ENCODE measurements at places on chromosomes 7 and 10. TPM values are rescaled to one million over a fixed set of nuclear protein-coding genes. Genes with fewer than 3 reads are reported as not detected.
A peak's percentile ranks its signal among the peaks of the same experiment; 100 is the strongest.

SFTPA1 gene
- total RNA-seq, result not detected

RALA gene
- total RNA-seq, result 181 TPM

LEP gene
- not detected for total RNA-seq

TRIM50 gene
- not detected for total RNA-seq

CRTAC1 gene
- 0.72 TPM for total RNA-seq

ITGA8 gene
- total RNA-seq, result 0.12 TPM

MALRD1 gene
- total RNA-seq, result not detected

PNLIPRP2 gene
- total RNA-seq, result not detected

GPR85 gene
- total RNA-seq, result 0.64 TPM

TIMM23 gene
- total RNA-seq, result 78.1 TPM

CALHM1 gene
- not detected for total RNA-seq

PRKCQ gene
- total RNA-seq, result 0.55 TPM

ENTPD1 gene
- 23.0 TPM for total RNA-seq

AOC1 gene
- not detected for total RNA-seq

DNA sequence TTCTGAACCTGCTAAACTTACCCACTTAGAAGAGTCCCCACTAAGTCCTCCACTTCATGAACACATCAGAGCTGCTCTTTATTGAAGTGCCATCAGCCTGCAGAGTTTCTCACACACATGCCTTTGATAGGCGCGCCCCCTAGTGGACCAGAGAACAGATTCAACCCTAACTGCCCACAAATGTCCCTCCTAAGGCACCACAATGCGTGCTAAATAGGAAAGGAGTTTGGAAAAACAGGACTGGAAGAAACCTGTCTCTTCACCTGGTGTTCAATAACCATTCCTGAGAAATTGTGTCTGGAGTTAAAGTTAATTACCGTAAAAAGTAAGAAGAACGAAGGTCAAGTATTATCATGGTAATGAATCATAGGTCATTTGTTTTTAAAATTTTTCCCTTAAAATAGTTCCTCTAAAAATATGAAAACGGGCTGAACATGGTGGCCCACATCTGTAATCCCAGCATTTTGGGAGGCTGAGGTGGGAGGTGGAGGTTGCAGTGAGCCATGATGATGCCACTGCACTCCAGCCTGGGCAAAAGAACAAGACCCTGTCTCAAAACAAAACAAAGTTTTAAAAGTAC, 249.7 kb downstream of the ELMO1 start:
- no peaks in the 10 kb centered on the region for H3K36me3 ChIP-seq
- peaks cover 3% of the 10 kb centered on the region for H3K4me1 ChIP-seq
- no peak overlapping the region for H3K4me3 ChIP-seq
- no peak overlapping the region for H3K27ac ChIP-seq
- no peaks in the 10 kb centered on the region for H3K27me3 ChIP-seq

GRCh38 chr7:138768241-138768640, 29.6 kb upstream of the TMEM213 start:
- no peak for DNase-seq
- H3K27ac ChIP-seq, result no peak overlapping the region
- H3K27me3 ChIP-seq, result no peaks in the 10 kb centered on the region
- H3K36me3 ChIP-seq, result no peaks in the 10 kb centered on the region
- H3K4me1 ChIP-seq, result peaks cover 5% of the 10 kb centered on the region

GRCh38 chr10:124975977-124976514, 34.1 kb downstream of the ZRANB1 start:
- peaks cover 16% of the 10 kb centered on the region for H3K4me1 ChIP-seq
- DNase-seq, result peak; percentile 64
- H3K36me3 ChIP-seq, result peaks cover 4% of the 10 kb centered on the region
- peak overlapping the region; percentile 56 for H3K27ac ChIP-seq
- no peak overlapping the region for H3K4me3 ChIP-seq

- H3K27me3 ChIP-seq, result no peaks in the 10 kb centered on the region
- no peaks in the 10 kb centered on the region for H3K36me3 ChIP-seq
- no peaks in the 10 kb centered on the region for H3K4me1 ChIP-seq
- H3K27ac ChIP-seq, result no peak overlapping the region
These were observed 15.9 kb downstream of the HYCC1 start for GRCh38 chr7:22997871-22998518.

DNA sequence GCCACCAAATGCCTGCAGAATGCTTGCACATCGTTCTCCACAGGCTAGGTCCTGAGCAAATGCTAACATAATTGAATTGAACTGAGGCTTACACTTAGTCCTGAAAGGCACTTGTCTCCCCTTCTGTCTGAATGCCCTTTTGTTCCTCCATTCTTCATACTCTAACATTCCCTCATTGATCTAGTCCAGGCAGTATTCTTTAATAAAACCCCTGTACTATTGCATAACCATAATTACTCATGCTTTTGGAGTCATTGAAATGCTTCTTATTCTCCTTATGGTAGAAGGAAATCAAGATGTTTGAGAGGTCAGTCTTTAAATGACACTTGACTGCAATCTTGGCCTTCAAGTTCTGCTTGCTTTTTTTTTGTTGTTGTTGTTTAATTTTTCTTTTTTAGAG, 7.1 kb downstream of the PI4K2A start:
- peaks cover 17% of the 10 kb centered on the region for H3K4me1 ChIP-seq
- no peak for DNase-seq
- H3K36me3 ChIP-seq, result peaks cover 9% of the 10 kb centered on the region
- H3K4me3 ChIP-seq, result no peak overlapping the region

DNA sequence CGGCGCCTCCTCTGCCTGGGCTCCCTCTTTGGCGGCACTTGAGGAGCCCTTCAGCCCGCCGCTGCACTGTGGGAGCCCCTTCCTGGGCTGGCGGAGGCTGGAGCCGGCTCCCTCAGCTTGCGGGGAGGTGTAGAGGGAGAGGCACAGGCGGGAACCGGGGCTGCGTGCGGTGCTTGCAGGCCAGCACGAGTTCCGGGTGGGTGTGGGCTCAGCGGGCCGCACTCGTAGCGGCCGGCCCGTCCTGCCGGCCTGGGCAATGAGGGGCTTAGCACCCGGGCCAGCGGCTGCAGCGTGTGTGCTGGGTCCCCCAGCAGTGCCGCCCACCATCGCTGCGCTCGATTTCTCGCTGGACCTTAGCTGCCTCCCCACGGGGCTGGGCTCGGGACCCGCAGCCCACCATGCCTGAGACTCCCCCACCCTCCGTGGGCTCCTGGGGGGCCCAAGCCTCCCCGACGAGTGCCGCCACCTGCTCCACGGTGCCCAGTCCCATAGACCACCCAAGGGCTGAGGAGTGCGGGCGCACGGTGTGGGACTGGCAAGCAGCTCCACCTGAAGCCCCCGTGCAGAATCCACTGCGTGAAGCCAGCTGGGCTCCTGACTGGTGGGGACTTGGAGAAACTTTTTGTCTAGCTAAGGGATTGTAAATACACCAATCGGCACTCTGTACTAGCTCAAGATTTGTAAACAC, 73.8 kb upstream of the KMT2E start:
- no peaks in the 10 kb centered on the region for H3K27me3 ChIP-seq
- H3K27ac ChIP-seq, result no peak overlapping the region

- H3K27me3 ChIP-seq, result no peaks in the 10 kb centered on the region
- peak; percentile 48 for DNase-seq
- H3K36me3 ChIP-seq, result no peaks in the 10 kb centered on the region
- peaks cover 19% of the 10 kb centered on the region for H3K4me1 ChIP-seq
These were observed 14.2 kb downstream of the SNX8 start for GRCh38 chr7:2299870-2300512.

- no peak overlapping the region for H3K4me3 ChIP-seq
- H3K27me3 ChIP-seq, result no peaks in the 10 kb centered on the region
- H3K4me1 ChIP-seq, result peaks cover 18% of the 10 kb centered on the region
- no peak overlapping the region for H3K27ac ChIP-seq
These were observed 70.8 kb downstream of the TCF7L2 start for GRCh38 chr10:113020838-113021237.

- DNase-seq, result no peak
- H3K4me3 ChIP-seq, result no peak overlapping the region
- H3K4me1 ChIP-seq, result no peaks in the 10 kb centered on the region
- no peaks in the 10 kb centered on the region for H3K36me3 ChIP-seq
- no peak overlapping the region for H3K27ac ChIP-seq
These were observed 719.6 kb upstream of the GRM3 start for GRCh38 chr7:85924062-85924461.

DNA sequence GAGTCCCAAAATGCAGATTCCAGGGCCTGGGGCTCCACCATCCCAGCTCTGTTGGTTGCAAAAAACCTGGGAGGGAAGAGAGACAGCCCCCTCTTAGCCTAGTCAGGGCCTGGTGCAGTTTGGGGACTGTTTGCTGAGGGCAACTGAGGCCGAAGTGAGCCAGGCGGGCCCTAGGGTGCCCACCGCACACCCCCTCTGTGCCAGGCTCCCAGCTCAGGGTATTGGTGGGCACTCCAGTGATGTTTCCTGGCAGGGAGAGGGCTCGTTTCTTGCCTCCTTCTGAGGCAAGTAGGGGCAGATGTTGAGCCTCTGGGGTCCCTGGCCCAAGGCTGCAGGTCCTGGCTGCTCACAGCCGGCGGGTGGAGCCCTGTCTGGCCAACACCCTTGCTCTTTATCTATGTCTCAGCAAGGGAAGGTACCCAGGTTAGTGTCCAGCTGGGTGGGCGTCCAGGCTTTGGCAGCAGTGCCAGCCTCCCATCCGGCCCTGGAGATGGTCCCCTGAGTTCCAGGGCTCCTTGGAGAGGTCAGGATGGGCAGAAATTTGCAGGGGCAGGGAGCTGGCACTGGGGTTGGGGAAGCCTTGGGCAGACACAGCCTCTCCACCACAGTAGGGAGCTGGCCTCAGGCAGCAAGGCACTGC, 37.8 kb downstream of the KCTD7 start:
- no peak overlapping the region for H3K4me3 ChIP-seq
- no peaks in the 10 kb centered on the region for H3K27me3 ChIP-seq
- H3K27ac ChIP-seq, result no peak overlapping the region
- no peaks in the 10 kb centered on the region for H3K4me1 ChIP-seq
- H3K36me3 ChIP-seq, result no peaks in the 10 kb centered on the region

DNA sequence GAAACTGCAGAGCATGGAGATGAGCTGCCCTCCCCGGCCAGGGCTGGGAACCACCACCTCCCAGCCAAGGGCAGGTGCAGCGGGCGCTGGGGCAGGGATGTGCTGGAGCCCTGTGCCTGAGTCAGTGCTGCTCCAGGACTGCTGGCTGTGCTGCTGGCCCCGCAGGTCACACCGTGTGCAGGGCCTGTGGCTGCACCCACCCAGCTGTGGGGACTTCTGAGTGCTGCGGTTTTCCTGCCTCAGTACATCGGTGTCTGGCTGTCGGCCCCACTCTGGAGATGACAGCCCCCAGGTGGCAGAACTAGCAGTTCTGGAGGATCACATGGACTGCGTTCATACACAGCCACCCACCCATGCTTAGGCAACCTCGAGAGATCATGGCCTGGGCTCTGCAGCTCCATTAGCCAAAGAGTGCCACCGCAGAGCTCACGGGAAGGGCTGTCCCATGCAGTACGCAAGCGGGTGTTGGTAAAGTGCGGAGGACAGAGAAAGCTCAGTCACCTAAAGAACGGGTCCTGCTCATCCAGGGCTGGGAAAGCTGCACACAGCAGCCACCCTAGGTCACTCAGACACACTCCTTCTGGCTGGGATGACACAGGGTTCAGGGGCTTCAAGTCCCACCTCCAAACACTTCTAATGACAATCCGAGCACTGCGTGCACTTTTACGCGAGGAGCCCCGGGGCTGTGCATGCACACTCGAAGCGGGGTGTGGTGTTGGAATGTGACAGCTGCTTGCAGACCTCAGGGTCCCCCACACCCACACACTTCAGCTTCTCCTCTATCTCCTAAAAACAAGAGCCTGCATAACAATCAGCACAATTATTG, 198.1 kb upstream of the PPP2R2D start:
- H3K27me3 ChIP-seq, result no peaks in the 10 kb centered on the region
- H3K4me1 ChIP-seq, result no peaks in the 10 kb centered on the region
- H3K36me3 ChIP-seq, result no peaks in the 10 kb centered on the region
- H3K27ac ChIP-seq, result no peak overlapping the region

GRCh38 chr7:116592445-116592844, 67.6 kb downstream of the CAV1 start:
- peak overlapping the region; percentile 57 for H3K27ac ChIP-seq
- no peaks in the 10 kb centered on the region for H3K27me3 ChIP-seq
- peak overlapping the region; percentile 18 for H3K4me3 ChIP-seq
- H3K4me1 ChIP-seq, result peaks cover 42% of the 10 kb centered on the region

DNA sequence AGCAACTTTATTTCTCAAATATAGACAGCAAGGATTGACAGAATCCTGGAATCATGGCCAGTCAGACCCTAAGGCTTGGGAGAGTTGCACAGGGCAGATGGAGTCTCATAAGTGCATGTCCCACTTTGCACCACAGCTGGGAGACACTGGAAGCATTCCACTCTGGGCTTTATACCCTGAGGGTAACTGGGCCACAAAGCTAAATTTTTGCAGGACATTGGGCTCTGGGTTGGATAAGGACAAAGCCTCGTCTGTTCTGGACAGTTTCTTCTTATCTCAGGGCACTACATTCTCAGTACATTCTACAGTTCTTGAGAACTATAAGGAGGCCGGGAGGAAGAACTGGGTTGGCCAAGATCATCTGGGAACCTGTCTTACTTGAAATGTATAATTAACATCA, 158.3 kb upstream of the IGFBP3 start:
- H3K27ac ChIP-seq, result no peak overlapping the region
- H3K4me1 ChIP-seq, result no peaks in the 10 kb centered on the region
- H3K36me3 ChIP-seq, result no peaks in the 10 kb centered on the region
- DNase-seq, result no peak

DNA sequence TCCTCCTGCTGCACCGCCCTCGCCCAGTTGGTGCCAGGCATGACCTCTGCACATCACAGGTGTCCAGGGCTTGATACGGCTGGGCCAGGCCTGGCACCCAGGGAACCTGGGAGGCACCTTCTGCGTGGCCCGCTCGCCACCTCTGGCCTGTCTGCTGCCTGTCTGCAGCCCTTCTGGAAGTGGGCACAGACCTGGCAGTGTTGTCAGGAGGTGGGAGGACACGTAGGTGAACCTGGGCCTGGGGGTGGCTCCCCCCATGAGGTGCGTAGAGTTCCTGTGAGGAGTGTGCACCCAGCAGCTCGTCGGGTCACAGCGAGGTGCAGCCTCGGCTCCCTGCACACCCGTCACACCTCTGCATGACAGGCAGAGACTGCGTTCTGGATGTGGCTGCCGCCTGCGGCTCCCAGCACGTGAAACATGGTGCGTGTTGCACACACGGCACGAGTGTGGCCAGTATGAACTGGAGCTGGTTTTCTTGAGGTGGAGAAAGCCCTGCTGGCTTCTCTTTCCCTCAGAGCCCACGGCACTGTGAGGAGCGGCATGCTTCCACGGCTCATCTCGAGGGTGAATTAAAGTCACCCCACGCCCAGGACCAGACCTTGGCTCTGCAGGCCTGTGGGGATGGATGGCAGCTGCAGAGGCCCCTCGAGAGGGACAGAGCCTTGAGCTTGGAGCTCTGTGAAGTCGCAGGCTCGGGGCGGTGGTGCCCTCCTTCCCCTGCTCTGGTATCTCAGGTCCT, 24.8 kb downstream of the INPP5A start:
- H3K4me3 ChIP-seq, result no peak overlapping the region
- no peak overlapping the region for H3K27ac ChIP-seq
- H3K4me1 ChIP-seq, result no peaks in the 10 kb centered on the region
- H3K36me3 ChIP-seq, result no peaks in the 10 kb centered on the region

- peaks cover 3% of the 10 kb centered on the region for H3K36me3 ChIP-seq
- no peak overlapping the region for H3K27ac ChIP-seq
- H3K4me1 ChIP-seq, result no peaks in the 10 kb centered on the region
- no peak for DNase-seq
- no peaks in the 10 kb centered on the region for H3K27me3 ChIP-seq
These were observed 50.4 kb downstream of the SEC23IP start for GRCh38 chr10:119942973-119943372.

GRCh38 chr10:124012991-124013390, 80.4 kb downstream of the CHST15 start:
- peaks cover 12% of the 10 kb centered on the region for H3K36me3 ChIP-seq
- no peaks in the 10 kb centered on the region for H3K27me3 ChIP-seq
- no peak for DNase-seq
- no peaks in the 10 kb centered on the region for H3K4me1 ChIP-seq
- no peak overlapping the region for H3K27ac ChIP-seq

- H3K27ac ChIP-seq, result no peak overlapping the region
- DNase-seq, result no peak
- no peak overlapping the region for H3K4me3 ChIP-seq
- H3K36me3 ChIP-seq, result peaks cover 6% of the 10 kb centered on the region
- H3K27me3 ChIP-seq, result no peaks in the 10 kb centered on the region
These were observed 38.2 kb downstream of the CALML5 start for GRCh38 chr10:5461203-5461588.
